ENCODE measurements at places on chromosomes 5 and 9.

DNA sequence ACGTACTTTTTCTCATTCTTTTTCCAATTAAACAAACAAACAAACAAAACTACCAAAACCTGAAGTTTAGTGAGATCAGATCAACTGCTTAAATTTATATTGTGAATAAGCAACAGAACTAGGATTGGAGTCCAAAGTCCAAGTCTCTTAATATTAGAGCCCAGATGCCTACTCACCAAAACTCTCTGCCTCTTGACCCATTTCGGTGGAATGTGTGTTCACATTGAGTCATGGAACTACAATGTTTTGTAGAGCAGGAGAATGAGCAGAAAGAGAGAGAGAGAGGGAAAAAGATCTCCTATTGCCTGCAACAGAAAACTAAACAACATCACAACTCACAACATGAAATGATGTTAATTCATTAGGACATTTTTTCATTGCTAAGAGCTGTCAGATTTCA lies 751.1 kb downstream of the TLR4 start:
- peak; percentile 42 for DNase-seq

- no peak for DNase-seq
Measured at GRCh38 chr5:91048073-91048472, 335.0 kb downstream of the ARRDC3 start.

DNA sequence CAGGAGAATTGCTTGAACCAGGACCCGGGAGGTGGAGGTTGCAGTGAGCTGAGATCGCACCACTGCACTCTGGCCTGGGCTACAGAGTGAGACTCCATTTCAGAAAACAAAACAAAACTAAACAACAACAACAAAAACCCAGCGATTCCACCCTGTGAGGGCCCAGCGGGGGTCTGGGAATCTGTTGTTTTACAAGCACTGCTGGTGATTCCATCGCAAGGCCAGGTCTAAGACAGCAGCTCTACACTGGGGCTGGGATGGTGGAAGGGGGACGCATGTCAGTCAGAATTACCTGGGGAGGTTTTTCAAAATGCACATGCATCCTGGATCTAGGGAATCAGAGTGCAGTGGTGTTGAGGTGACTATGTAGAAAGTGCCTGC lies 90.9 kb downstream of the ANKRD55 start:
- DNase-seq, result no peak

DNA sequence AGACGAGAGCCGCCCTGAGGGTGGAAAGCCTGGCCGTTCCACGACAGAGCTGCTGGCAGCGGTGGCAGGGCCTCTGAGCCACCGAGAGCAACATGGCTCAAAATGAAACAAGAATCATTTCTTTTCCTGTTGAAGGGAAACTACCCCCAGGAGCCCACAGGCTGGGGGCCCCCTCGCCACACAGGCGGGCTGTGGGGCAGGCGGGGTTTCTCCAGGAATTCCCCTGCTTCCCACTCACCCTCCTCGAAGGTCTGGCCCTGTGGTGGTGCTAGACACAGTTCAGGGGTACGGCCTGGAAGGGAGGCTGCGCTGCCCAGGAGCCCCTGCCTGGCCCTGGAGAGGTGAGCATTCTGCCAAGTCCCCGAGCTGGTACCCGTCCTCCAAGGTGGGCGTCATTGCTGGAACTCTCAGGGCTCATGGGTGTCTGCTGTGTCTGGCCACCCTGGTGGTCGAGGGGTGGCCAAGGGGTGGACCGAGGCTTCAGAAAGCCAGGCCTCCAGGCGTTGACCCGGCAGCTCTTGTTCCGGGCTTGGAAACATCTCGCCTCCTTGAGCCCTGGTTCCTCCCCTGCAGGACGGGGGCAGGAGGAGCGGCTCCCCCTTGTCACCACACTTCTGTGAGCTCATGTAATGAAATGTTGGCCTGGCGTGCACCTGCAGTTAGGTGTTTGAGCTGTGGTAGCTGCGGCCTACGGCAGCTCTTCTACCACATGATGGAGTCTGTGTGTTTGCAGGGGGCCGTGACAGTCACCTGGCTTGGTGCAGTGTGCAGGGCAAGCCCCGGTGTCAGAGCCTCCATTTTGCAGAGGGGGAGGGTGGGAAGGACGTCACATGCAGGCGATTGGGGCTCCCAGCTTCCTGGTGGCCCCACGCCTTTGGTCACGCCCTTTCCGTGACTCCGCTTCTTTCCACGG lies 65.3 kb downstream of the RXRA start:
- no peak for DNase-seq

- no peak for DNase-seq
Measured at GRCh38 chr9:88641456-88642240, 106.7 kb downstream of the NXNL2 start.

- DNase-seq, result no peak
Measured at GRCh38 chr9:35205340-35205739, 43.5 kb downstream of the UNC13B start.

GRCh38 chr5:64682608-64683007 lies 7.7 kb upstream of the SHISAL2B start:
- DNase-seq, result no peak

- DNase-seq, result no peak
Measured at GRCh38 chr5:147193123-147193522, 41.7 kb upstream of the STK32A start.

DNA sequence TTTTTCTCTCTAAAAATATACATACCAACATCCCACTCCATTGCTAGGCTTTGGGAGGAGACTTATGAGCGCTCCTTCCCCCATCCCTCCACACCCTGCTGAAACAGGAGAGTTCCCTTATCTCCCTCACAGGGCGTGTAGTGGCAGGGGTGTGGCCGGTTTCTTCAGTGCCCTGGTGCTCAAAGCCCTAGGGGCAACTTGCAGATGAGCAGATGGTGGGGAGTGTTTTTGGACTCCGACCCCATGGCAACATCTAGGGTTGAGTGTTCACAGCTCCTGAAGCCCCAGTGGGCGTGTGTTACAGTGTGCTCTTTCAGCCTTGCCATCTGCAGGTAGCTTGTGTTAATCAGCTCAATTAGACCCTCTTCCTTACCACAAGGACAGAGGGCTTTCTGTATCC lies 409.5 kb downstream of the MAT2B start:
- no peak for DNase-seq

GRCh38 chr5:127337876-127338275 lies 47.3 kb downstream of the MEGF10 start:
- no peak for DNase-seq

- no peak for DNase-seq
Measured at GRCh38 chr5:146892231-146892630, 13.7 kb upstream of the PPP2R2B start.

GRCh38 chr5:13659391-13659790 lies 285.1 kb downstream of the DNAH5 start:
- DNase-seq, result peak; percentile 32

DNA sequence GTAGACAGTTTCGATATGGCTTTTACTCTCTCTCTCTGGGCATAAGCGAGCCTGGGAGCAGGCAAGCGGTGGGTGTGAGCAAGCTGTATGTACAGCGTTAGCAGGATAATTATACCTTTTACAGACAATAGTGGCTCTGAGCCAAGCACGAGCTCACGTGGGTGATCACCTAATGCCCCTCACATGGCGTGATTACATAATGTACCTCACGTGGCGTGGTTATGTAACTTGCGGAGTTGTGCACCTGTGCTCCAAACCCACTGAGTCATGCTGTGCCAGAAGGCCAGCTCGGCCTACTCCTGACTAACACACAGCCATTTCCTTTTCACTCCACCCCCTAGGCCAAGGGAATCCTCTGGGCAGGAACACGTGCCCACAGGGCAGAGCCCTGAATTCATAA lies 797.2 kb downstream of the EFNA5 start:
- no peak for DNase-seq

- DNase-seq, result no peak
Measured at GRCh38 chr9:100131216-100131615, 32.2 kb downstream of the INVS start.

DNA sequence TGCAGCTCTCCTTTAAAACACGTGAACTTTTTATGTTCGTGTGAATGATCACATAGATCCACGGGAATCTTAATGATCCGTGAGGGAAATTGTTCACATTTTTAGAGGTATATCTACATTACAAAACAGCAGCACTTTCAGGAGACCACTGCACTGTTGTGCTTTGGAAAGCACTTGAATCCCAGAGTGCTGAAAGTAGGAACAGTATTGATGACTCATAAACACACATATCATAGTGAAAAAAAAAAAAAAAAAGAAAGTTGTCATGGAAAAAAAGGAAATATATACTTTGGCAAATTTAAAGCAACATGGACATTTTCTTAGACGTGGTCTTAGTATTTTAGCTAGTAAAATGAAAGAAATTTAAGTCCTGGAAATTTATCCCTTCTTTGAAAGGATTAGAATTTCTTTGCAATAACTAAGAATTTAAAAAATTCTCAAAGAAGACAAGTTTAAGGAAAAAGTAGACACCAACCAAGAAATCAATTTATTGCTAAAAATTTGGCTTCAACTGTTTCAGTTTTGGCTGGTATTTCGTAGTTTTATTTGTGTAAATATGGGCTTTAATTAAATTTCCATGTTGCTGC lies 55.4 kb downstream of the ADGRV1 start:
- DNase-seq, result peak; percentile 31

GRCh38 chr9:111058166-111058565 lies 19.9 kb upstream of the LPAR1 start:
- no peak for DNase-seq

All from astrocyte of the spinal cord (primary cell).